ENCODE measurements at places on chromosomes 7 and 10.

DNA sequence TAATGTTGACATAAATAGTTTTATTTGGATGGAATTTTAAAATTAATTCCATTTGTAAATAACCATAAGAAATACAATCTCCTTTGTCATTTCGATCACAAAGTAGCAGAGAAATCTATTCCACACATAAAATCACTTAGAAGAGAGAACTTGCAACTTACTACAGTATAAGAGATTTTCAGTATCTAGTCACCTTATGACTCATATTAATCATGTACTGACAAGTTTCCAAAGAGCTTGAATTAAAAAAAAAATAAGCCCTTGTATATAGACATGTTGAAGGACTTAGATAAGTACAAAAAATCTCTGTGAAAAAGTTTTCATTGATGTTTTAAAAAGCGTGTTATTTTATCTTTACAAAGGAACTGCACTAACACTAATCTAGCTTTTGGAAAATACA lies 207.1 kb upstream of the ETV1 start:
- DNase-seq, result no peak

DNA sequence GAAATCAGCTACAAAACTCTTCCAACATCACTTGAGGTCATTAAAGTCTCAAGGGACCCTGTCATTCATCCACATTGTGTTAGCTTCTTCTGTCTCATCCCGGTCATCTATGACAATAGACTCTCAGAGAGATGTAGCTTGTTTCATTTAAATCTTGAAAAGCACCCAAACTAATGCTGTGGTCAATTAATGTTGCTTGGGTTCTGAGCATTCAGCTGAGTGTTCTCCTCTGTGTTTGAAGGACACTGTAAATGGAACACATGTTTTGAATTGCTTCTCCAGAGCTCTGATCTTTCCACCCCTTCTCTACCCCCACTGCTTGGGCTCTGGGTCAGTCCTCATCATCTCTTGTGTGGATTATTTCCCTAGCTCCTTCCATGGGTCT lies 19.6 kb upstream of the ADD3 start:
- DNase-seq, result no peak

- DNase-seq, result no peak
Observed at GRCh38 chr7:12927635-12928434, 240.4 kb downstream of the ARL4A start.

DNA sequence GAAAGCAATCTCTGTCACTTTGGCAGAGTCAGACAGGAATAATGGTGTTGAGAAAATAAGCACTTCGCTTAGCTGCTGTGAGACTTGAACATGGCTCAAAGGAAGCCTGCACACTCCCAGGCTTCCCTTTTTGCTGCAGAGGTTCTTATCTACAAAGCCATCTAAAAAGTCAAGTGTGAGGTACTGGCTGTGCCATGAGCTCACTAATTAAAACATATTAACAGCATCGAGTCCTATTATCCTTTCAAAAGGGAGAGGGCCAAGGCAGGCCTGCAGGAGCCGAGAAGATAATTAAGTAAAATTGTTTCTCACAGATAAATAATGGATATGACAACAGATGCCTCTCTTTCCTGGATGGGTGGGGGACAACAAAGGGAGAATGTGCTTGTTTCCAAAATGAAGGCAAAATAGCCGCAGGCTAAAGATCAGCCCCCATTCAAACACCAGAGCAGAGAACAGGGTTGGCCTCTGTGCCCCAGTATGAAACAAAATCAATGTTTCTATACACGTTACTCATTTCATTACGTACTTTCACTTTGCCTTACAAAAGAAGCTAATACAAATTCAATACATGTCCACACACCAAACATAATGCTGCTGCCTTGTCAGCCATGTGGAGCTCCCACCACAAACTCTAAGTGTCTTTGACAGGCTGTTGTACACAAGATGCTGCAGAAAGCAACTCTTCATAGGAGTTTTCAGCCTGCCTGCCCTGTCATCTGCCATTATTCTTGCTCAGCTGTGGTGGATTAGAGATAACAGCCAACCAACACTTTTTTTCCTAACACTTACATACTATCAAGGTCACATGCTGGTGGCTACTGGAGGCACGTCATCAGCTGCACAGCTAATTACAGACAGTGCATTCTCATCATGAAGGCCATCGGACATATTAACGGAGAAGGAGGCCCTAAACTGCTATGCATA lies 55.3 kb downstream of the ELAPOR2 start:
- peak; percentile 0 for DNase-seq

- peak; percentile 40 for DNase-seq
Observed at GRCh38 chr7:4882169-4883032, 1.1 kb downstream of the RADIL start.

DNA sequence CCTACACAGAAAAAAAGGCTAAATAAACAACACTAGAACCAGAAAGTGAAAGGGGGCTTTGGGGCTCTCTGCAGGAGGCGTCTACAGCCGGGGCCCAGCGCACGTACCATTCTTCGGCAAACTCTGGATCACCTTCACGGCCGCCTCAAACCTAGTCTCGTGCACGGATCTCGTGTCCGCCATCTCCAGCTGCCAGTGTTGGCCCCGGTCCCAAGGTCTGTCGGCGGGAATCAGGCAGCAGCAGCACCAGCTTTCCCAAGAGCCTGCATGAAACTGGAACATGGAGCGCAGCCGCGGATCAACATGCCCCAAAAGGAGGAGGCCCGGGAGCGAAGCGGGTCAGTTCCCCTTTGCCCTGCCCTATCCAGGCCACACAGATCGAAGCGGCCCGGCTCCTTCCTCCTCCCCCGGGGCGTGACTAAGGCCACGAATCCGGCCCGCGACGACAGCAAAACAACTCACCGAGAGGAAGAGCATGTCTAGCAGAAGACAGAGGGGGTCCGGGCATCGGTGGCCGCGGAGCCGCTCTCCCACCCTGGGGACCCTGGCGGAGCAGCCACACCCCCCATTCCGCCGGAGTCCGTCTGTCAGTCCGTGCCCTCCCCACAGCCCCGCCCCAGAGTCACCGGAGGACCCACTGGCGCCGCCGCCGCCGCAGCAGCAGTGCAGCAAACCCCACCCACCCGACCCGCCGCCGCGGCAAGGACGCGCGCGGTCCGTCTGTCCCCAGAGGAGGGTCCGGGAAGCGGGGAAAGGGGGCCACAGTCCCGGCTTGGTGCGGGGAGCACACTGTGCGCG lies at the start of gene ACBD5:
TSS of gene ACBD5 (minus strand) at position 586 of the 798 bp plus-strand sequence. CDS start at position 477, 109 bp downstream.
- DNase-seq, result peak; percentile 80

DNA sequence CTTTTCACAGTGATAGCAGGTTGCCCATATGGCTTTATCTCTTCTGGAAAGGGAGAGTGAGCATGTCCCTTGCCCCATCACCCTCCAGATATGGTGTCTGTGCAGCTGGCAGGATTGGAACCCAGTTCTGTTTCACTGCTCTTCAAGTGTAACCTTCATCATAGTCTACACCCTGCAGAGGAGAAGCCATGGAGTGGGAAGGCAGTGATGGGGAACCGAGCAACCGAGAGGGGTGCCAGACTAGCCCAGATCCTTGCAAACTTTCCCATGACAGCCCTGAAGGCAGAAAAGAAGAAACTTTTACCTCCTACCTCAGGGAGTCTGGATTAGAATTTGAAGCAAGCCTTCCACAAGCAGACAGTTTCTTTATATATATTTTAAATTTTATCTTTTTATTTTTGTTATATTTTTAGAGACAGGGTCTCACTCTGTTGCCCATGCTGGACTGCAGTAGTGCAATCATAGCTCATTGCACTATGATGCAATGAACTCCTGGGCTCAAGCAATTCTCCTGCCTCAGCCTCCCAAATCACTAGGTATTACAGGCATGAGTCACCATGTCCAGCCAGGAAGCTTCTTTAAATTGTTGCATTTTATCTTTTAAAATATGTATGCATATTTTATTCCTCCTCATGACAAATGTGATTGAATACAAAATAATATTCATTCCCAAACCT lies 133.3 kb downstream of the KCNMA1 start:
- peak; percentile 83 for DNase-seq

- DNase-seq, result no peak
Observed at GRCh38 chr10:1156616-1156886, 100.4 kb downstream of the WDR37 start.

DNA sequence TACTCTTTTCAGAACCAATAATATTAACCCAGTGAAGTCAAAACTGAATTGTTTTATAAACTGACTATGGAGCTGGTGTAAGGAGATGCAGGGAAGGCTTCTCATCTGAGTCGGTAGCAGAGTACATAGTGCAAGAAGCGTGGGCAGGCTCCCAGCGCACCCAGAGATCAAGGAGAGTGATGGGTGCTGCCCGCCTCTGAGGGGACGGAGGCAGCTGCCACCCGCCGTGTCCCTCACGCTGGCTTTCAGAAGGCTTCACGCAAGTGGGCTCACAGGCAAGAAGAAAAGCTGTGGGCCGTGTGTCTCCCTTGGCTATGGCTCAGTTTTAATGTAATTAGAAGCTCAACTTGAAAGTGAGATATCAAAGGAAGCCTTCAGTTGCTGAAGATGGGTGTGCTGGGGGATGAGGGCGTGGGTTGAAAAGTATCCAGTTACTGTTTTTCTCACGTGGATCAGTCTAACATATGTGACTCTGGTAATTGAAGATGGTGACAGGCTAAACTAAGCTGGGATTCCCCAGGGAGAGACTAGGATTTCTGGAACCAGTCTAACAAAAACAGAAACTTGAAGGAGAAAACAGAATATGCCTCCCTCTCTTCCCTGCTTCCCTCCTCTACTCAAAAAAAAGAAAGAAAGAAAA lies 159.9 kb downstream of the MGMT start:
- no peak for DNase-seq

DNA sequence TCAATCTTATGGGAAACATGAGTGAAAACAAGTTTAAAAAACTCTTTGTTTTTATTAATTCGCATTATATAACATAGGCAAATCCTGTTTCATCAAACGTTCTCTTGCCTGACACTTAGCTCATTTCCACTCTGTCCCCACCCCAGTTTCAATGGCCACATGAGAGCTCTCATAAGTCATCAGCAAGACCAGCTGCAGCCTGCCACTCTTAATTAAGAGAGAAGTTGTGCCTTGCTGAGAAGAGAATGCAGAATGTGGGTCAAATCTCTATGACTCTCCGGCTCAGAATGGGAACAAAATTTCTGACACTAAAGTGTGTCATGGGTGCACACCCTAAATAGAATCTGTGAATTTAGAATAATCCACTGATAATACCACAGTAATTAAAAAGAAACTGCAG lies 39.6 kb downstream of the ASAH2 start:
- DNase-seq, result no peak

- DNase-seq, result no peak
Observed at GRCh38 chr7:135207406-135208101, 3.8 kb downstream of the WDR91 start.

GRCh38 chr7:70810558-70811139 lies 321.3 kb upstream of the GALNT17 start:
- DNase-seq, result no peak

- DNase-seq, result no peak
Observed at GRCh38 chr7:77288676-77289320, 89.2 kb upstream of the FGL2 start.

GRCh38 chr10:74900297-74900696 lies 73.9 kb downstream of the KAT6B start:
- no peak for DNase-seq

DNA sequence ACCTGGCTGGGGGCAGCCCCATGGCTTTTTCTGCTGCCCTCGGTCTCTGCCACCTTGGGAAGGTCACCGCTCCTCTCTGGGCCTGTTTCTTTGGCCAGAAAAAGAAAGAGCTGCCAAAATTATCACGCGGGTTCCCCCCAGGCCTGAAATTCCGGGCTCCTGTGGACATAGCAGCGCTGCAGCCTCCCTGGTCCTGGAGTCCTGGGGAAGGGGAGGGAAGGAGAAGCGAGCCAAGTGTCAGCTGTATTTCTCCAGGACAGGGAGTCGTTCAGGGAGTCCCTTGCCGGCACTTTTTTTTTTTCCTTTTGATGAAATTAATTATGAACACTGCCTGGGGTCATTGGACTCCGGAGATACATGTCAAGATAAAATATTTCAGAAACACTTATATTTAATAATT lies 152.3 kb upstream of the GPR26 start:
- no peak for DNase-seq

- DNase-seq, result peak; percentile 22
Observed at GRCh38 chr7:45001138-45001694, 1.2 kb downstream of the CCM2 start.

- no peak for DNase-seq
Observed at GRCh38 chr10:9294132-9294663, 1239.7 kb downstream of the GATA3 start.

GRCh38 chr7:125559921-125560320 lies 630.3 kb upstream of the POT1 start:
- no peak for DNase-seq

- DNase-seq, result no peak
Observed at GRCh38 chr7:151351027-151351426, 9.4 kb downstream of the NUB1 start.

- DNase-seq, result peak; percentile 31
Observed at GRCh38 chr7:47444376-47445098, 137.4 kb downstream of the TNS3 start.

DNA sequence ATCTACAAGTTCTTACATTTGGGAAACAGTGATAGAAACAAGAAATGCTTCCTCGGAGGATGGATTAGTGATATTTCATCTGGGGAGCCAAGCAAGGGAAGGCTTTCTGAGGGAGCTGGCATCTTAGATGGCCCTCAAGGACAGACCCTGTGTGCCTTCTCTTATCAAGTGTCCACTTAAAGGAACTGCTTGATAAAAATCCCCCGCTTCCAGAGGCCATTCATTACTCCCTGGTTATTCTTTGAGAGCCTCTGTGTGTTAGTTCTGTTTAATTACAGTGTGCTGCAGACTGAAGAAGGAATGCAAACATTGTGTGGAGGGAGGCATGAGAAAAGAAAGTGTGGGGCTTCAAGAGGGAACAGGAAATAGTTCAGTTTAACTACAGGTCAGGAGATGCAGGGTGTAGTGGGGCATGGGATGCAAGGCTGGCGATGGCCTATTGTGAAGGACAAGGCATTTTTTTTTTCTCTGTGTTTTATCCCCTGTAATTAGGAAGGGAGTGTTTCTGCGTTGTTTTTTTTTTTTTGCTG lies 145.4 kb downstream of the SNX10 start:
- DNase-seq, result no peak

DNA sequence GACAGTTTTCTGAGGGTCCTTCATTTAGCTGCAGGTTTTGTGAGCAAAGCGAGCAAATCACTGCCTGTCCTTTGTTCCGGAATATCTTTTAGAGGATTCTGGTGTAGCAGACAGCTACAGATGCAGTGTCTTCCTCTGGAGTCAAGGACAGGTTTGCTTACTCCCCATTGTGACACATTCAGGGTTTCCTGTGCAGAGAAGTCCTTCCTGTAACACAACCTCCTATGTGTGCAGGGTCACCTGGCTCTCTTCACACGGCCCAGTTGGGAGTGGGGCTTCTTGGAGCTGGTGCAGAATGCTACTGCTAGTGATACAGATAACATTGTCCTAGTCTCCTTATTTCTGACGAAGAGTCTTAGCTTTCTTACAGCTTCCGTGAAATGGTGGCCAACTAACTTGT lies 47.9 kb downstream of the RBM33 start:
- DNase-seq, result no peak

DNA sequence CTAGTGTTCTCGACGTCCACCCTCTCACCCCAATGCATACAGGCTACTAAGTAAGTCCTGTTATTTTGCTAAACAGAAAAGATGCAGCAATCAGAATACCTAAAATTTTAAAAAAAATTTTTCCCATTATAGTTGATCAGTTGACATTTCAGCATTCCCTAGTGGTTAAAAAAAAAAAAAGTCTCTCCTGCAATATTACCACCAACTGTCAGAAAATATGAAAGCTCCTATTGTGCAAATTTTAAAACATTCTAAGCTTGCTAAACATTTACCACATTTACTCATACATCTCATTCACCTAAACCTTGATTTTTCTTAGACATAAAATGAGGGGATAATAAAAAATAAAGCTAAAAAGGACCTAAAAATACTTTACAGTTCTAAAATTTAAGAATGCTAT lies 165.6 kb downstream of the AVL9 start:
- DNase-seq, result peak; percentile 40

GRCh38 chr10:24706479-24707118 lies 17.1 kb downstream of the ARHGAP21 start:
- peak; percentile 96 for DNase-seq

All from amniotic epithelial cell (primary cell).